ENCODE measurements at places on chromosomes 4 and X. TPM values are rescaled to one million over a fixed set of nuclear protein-coding genes. Genes with fewer than 3 reads are reported as not detected.

TMEM154 gene
- 33.1 TPM for total RNA-seq

SPRY1 gene
- total RNA-seq, result 185 TPM

UGT2B15 gene
- not detected for total RNA-seq

- DNase-seq, result no peak
Measured at GRCh38 chr4:170723171-170723570, 633.4 kb upstream of the AADAT start.

DNA sequence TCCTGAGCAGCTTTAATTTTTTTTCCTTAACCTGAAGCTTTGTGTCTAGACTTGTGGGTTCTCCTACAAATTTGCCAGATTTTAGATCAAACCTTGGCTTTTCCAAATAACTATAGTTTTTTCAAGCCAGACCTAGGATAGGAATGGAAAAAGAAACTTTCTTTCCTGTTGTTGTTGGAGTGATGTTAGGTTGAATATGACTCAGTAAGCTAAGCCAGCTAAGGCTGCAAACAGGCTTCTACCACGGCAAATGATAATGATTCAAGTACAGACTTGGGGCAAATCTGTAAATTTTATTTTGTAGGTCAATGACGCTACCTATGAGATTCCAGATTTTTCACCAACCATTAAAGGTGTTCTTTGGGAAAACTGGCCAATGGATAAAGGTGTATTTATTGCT lies 45.6 kb downstream of the WDR19 start:
- DNase-seq, result no peak

DNA sequence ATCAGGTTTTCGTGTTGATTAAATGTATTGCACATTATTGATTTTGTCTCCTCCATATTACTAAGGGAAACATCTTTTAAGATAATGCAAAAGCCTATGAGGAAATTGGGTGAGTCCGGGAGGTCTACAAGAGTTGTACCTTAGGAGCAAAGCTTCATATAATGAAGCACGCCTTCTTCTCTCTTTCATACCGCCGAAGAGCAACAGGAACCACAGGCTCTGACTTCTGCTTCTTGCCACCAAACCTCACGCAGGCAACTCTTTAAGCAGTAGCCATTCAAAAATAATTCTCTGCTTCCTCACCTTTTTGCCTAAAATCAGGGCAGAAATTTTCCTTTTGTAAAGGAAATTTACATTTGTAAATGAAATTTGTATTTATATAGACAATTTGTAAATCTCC lies 139.6 kb downstream of the SPRY1 start:
- DNase-seq, result no peak
